ENCODE measurements at places on chromosomes 16 and 17. TPM values are rescaled to one million over a fixed set of nuclear protein-coding genes. Genes with fewer than 3 reads are reported as not detected.
A peak's percentile ranks its signal among the peaks of the same experiment; 100 is the strongest.

Gene GAST
- total RNA-seq: not detected

Gene TPSD1
- 0.31 TPM for total RNA-seq

DNA sequence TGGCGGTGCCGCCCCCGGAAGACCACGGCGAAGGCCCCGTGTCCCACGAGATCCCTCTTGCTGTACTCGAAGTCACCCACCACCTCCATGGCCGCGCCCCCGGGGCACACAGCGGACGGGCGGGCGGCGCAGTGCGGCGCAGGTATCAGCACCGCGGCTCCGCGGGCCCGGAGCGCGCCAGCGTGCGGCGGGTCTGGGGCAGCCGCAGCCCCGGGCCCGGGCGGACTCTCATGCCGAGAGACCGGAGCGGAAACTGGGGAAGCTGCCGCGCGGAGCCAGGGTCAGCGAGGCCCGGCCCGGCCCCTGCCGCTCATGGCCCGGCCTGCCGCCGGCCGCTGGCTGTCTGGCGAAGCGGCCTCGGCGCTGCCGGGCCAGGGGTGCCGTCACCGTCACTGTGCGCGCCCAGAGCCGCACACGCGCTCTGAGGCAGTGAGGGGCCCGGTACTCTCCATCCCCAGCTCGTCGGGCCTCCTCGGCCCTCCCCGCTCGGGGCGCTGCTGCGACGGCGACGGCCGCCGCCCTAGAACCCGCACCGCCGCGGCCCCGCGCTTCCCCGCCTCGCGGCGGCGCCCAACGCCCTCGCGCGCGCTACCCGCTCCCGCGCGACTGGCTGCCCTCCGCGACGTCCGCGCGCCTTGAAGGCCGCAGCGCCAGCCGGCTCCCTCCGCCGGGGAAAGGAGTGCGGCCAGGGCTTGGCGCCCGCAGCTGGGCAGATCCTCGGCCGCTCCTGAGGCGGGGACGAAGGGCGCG lies at the start of gene ULK2:
TSS of gene ULK2 (minus strand) at position 608 of the 750 bp plus-strand sequence. CDS start at position 89, 519 bp downstream.
- peaks cover 3% of the 10 kb centered on the region for H3K4me1 ChIP-seq
- DNase-seq: peak; percentile 70
- H3K27ac ChIP-seq: no peak within 1 kb of the TSS
- H3K27me3 ChIP-seq: peaks cover 34% of the 10 kb centered on the region
- peak within 1 kb of the TSS; percentile 79 for H3K4me3 ChIP-seq

Gene ATP2C2
- 4.3 TPM for total RNA-seq

DNA sequence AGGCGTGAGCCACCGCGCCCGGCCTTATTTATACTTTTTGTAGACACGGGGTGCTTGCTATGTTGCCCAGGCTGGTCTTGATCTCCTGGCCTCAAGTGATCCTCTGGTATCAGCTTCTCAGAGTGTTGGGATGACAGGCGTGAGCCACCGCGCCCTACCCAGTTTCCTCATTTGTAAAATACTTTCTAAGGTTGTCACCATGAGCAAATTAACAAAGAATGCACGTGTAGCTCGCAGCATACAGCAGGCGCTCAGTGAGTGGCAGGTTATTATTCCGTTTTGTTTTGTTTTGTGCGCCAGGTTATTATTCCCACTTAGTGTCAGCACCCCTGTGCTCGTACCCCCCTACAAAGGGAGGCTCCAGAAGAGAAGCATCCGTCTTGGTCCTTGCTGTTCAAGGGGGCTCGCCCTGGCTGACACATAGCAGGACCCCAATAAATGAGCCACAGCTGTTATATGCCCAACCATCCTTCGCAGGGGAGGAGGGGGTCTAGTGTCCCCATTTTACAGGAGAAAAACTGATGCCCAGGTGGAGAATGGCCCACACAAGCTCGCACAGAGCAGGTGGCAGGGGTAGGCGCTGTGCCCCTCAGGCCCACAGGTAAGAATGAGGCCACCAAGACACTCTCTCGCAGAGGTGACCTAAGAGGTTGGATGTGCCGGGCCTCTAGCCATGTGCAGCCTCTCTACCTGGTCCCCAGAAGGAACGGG lies 686 bp upstream of the MIEF2 start:
- H3K4me1 ChIP-seq: peaks cover 29% of the 10 kb centered on the region
- no peaks in the 10 kb centered on the region for H3K27me3 ChIP-seq
- H3K36me3 ChIP-seq: peaks cover 18% of the 10 kb centered on the region
- peak overlapping the region; percentile 77 for H3K4me3 ChIP-seq
- peak overlapping the region; percentile 93 for H3K27ac ChIP-seq

Gene ATP1B2
- total RNA-seq: 35.9 TPM

DNA sequence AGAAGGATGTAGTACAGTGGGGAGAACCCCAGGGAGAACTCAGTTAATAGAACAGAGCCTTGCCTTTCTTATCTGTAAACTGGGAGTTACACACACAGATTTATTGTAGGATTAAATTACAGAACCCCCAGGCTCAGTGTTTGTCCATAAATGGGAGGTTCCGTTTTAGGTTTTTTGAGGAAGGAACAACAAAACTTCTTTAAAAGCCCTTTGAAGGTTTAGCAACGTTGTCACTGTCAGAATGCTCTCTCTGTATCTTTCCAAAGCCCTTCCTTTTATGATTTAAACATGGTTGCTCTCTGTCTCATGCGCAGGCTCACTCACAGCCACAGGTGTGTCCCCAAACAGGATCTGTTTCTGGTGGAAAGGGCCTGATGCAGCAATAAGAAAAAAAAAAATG lies 9.4 kb upstream of the GNA13 start:
- no peak for DNase-seq
- H3K4me3 ChIP-seq: no peak overlapping the region
- H3K4me1 ChIP-seq: peaks cover 24% of the 10 kb centered on the region

GRCh38 chr16:25931473-25932035 lies 239.8 kb downstream of the HS3ST4 start:
- no peak for DNase-seq
- peaks cover 5% of the 10 kb centered on the region for H3K36me3 ChIP-seq
- H3K4me3 ChIP-seq: no peak overlapping the region
- H3K4me1 ChIP-seq: no peaks in the 10 kb centered on the region
- H3K27ac ChIP-seq: no peak overlapping the region
- H3K27me3 ChIP-seq: no peaks in the 10 kb centered on the region

- H3K36me3 ChIP-seq: no peaks in the 10 kb centered on the region
- H3K4me1 ChIP-seq: no peaks in the 10 kb centered on the region
- DNase-seq: no peak
- no peak overlapping the region for H3K4me3 ChIP-seq
These were observed 770.7 kb downstream of the CDH11 start for GRCh38 chr16:64351121-64351520.

DNA sequence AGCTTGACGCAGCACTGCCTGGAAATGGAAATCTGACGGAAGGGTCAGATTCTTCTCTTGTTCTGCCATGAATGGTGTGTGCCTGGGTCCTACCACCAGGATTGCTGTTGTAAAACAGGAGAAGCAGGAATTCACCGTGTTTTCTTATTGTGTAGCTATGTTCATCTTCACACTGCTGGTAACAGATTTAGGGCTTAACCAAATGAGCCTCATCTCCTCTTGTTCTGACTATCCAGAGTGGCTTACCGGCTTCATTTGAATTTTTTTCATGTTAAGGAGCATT lies 97.3 kb upstream of the CHMP6 start:
- no peaks in the 10 kb centered on the region for H3K4me1 ChIP-seq
- no peak overlapping the region for H3K27ac ChIP-seq
- no peak for DNase-seq
- H3K4me3 ChIP-seq: no peak overlapping the region
- H3K36me3 ChIP-seq: no peaks in the 10 kb centered on the region

All from WTC11 (cell line).